CD8-positive, alpha-beta memory T cell (primary cell): ENCODE measurements at places on chromosomes 2 and 18. TPM values are rescaled to one million over a fixed set of nuclear protein-coding genes. Genes with fewer than 3 reads are reported as not detected.

DNA sequence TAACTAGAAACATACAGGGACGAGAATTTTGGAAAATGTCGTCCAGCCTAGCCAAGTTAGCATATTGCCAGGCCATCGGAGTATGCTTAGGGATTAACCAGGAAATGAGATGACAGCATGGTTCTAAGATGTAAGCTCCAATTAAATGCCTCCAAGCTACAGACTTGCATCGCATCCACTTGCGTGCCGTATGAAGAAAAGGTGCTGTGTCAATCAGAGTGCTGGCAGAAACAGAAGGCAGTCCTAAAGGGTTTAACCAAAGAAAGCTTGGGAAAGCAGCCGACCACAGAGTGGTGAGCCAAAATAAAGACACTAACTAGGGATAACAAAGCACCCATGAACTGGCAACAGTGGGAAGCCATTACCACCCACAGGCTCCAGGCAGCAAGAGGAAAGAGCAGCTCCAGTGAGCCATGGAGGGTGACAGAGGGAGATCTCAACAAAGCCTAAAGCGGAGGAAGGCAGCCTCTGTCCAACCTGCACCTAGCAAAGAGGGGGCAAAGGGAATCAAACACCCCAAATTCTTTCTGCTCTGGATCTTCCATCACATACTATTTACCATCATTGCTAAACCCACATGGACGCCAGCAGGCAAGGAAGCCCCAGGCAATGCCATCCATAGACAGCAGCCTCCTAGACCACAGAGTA is 27.6 kb upstream of the SOCS6 start:
- H3K36me3 ChIP-seq, result no peaks in the 10 kb centered on the region
- H3K27me3 ChIP-seq, result no peaks in the 10 kb centered on the region
- H3K27ac ChIP-seq, result no peak overlapping the region
- no peaks in the 10 kb centered on the region for H3K4me1 ChIP-seq
- no peak overlapping the region for H3K4me3 ChIP-seq

Gene CELF4
- total RNA-seq, result not detected

Gene KLHL41
- 0.27 TPM for total RNA-seq

DNA sequence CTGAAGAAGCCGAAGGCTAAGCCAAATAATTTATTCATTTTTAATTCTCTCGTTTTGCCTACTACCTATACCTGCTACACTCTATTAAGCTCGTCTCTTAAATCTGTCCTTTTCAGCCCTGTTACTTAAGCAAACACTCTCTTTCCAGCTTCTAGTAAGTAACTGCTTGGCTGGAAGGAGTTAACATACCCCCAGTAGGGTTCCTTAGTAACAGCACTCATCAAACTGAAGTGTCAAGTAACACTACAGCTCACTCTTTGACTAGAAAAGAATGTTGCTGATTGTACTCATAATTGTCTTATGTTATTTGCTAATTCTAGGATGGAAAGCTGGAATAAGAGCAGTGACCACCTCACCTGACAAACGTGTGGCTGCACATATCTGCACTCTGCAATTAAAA is 120.0 kb upstream of the SCN7A start:
- H3K27ac ChIP-seq, result no peak overlapping the region
- no peaks in the 10 kb centered on the region for H3K36me3 ChIP-seq
- no peaks in the 10 kb centered on the region for H3K27me3 ChIP-seq
- no peaks in the 10 kb centered on the region for H3K4me1 ChIP-seq
- no peak overlapping the region for H3K4me3 ChIP-seq
- no peak for DNase-seq

DNA sequence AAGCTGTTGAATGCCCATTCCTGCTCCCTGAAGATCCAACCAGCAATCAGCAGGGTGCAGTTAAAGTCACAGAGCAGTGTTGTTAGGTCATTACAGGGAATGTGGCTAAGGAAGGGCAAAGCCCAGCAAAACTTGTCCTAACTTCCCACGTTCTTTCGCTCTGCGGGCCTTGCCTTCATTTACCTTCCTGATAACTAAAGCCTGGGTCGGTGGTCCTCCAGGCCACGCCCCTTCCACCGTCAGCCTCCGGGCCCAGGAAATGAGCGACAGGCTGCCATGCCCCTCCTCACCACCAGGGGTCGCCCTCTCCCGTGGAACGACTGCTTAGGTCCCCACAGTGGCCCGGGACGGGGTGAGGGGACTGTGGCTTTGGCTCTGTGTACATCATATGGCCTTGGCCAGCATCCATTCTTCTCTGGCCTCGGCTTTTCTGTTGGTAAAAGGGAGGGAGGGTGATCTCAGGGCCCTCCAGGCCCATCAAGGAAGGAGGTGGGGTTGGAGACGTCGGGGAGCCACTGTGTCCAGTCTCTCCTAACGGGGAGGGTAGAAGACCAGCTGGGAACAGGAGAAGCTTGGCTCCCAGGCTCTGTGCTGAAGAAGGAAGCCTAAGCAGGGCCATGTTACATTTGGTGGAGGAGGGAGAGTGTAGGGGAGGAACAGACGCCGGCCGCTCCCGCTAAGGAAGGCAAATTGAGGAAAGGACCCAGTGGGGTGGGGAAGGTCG is 2.2 kb downstream of the SH2D6 start:
- H3K4me1 ChIP-seq, result peaks cover 27% of the 10 kb centered on the region
- peak; percentile 90 for DNase-seq
- H3K27ac ChIP-seq, result peak overlapping the region; percentile 45
- H3K36me3 ChIP-seq, result no peaks in the 10 kb centered on the region
- H3K4me3 ChIP-seq, result peak overlapping the region; percentile 29

Gene ZNF385B
- not detected for total RNA-seq

Gene CCDC148
- not detected for total RNA-seq

DNA sequence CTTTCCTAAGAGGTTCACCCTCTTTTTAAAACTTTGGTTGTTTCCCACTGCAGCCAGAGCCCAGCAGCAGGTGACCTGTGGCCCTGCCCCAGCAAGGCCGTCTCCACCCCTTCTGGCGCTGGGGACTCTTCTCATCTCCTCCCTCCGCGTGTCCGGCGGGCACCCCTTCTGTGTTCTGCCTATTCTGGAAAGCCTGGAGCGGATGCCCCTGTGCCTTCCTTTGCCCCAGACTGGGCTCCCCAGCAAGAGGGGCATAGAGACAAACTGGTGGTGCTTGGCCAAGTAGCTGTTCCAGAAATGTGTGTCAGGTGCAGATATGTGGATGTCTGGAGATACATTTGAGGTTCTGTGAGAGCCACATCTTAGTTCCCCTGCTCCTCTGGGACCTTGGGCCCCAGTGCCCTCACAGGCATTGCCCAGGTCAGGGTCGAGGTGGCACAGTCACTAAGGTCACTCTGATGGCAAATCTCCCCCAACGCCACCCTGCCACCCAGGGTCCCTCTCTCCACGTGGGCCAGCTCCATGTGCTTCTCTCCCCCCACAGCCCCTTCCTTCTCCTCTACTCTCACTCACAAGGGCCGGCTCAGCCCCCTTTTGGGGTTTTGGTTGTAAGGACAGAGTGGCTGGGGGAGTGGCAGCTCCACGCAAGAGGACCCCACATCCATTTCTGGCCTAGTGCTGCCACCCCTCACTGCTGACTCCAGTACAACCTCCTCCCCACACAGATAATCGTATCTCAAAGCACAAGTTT is 35.5 kb upstream of the TAF1B start:
- H3K27ac ChIP-seq, result no peak overlapping the region
- no peaks in the 10 kb centered on the region for H3K4me1 ChIP-seq
- no peaks in the 10 kb centered on the region for H3K36me3 ChIP-seq
- no peak for DNase-seq

DNA sequence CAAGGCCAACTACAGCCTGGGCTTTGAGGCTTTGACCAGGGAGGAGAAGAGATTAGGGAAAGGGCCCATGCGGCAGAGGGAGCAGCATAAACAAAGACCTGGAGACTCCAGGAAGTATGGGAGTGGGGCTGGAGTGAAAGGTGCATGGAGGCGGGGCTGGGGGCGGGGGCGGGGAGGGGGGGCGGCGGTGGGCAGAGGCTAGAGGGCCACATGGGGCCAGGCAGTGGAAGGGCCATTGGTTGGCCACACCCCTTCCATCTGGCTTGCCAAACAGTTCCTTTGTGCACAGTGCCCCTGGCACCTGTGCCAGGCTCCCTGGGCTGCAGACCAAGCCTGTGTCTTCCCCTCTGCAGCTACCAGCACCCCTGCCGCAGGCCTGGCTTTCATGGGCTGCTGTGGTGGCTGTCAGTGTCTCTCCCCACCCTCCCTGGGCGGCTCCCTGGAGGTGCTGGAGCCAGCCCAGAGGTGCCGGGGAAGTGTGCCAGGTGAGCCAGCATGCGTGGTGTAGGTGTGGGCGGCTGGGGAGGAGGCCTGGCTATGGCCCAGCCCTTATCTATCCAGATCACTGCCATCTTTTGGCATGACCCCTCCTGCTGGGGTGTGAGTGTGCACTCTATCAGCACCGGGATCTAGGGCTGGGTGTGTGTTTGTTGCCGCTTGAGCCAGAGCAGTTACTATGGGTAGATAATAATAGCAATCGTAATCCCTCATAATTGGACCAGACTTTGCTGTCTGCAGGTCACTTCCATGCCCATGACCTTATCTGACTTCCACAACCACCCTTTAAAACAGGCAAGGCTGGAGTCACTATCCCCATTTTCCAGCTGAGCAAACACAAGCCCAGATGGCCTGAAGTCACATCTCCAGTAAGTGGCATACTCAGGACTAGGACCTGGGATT is 30.5 kb downstream of the DNMT3A start:
- peaks cover 82% of the 10 kb centered on the region for H3K4me1 ChIP-seq
- DNase-seq, result no peak
- H3K27me3 ChIP-seq, result no peaks in the 10 kb centered on the region
- H3K27ac ChIP-seq, result no peak overlapping the region
- H3K36me3 ChIP-seq, result peaks cover 14% of the 10 kb centered on the region

Gene KCTD1
- total RNA-seq, result 4.2 TPM

GRCh38 chr2:118431165-118431517 is 342.9 kb downstream of the INSIG2 start:
- DNase-seq, result no peak
- H3K4me3 ChIP-seq, result no peak overlapping the region
- no peaks in the 10 kb centered on the region for H3K4me1 ChIP-seq
- H3K27ac ChIP-seq, result no peak overlapping the region

- H3K27me3 ChIP-seq, result no peaks in the 10 kb centered on the region
- H3K27ac ChIP-seq, result no peak overlapping the region
- no peak overlapping the region for H3K4me3 ChIP-seq
- H3K36me3 ChIP-seq, result no peaks in the 10 kb centered on the region
- DNase-seq, result no peak
Observed at GRCh38 chr2:21019678-21020021, 24.2 kb downstream of the APOB start.

DNA sequence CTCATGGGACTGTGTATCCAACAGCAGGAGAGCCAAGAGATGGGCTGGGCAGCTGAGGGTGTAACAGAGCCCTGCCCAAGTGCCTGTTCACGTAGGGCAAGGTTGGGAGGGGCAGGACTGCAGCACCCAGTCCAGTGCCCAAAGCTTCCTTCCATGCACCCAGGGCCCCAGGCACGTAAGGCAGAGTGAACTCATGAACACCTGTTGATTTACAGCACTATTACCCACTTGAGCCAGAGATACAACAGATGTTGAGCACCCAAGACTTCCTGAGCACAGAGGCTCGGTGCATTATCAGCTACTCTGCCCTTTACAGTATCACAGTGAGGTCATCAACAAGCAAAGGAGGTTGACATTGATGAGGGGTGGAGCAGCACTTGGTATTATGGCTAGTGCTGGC is 50.2 kb upstream of the FHL2 start:
- no peak for DNase-seq
- H3K4me3 ChIP-seq, result no peak overlapping the region
- H3K36me3 ChIP-seq, result no peaks in the 10 kb centered on the region
- no peak overlapping the region for H3K27ac ChIP-seq
- no peaks in the 10 kb centered on the region for H3K27me3 ChIP-seq

DNA sequence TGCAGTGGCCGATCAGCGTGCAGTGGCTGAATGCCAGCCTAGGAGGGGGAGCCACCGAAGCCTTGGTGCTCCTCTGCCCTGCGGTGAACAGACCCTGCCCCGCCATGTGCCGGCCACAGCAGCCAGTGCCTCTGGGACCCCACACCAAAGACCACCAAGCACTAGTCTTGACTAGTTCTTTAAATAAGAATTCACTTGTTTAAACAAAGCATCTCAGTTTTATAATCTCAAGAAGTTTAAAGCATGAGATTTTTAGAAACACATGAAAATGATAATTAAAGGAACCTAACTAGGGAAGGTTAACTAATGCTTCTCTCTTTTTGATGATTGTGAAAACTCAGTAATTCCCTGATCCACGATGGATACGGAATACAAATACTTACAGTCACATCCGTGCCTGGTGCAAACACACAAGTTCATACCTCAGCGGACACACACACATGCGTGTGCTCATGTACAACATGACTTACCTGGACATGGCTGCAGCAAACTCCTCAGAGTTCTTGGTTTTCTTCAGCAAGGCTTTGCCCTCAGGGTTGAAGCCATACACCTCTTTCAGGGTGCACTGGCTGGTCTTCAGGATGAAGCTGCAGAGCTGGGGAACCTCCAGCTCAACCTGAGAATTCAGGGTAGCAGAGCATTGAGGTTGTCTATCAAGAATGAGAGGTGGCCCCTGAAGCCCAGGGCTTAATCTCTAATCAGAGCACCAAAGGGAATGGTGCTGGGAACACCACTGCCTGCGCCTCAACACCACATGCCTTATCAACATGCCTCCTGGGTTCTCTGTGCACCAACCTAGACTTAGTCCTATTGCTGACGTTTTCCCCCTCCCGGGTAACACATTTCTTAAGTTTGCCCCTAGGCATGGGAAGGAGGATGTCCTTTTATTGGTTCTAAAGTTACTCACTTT is 3.1 kb downstream of the APOB start:
- H3K27me3 ChIP-seq, result no peaks in the 10 kb centered on the region
- H3K4me1 ChIP-seq, result no peaks in the 10 kb centered on the region
- H3K4me3 ChIP-seq, result no peak overlapping the region

DNA sequence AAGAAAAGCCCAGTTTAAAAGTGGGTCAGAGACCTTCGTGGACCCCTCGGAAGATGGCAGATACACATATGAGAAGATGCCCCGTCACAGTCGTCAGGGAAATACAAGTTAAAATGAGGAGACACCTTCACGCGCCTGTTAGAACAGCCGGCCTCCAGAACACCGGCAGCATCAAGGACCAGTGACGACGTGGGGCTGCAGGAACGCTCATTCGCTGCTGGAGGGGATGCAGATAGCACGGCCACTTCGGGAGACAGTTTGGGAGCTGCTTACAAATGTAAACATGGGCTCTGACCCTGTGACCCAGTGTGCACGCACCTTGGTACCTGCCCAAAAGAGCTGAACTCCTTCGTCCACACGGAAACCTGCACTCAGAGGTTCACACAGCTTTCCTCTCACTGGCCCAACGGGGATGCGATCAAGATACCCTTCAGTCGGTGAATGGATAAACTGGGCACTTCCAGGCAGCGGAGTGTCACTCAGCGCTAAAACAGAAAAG is 83.7 kb upstream of the CTDP1 start:
- DNase-seq, result no peak
- no peak overlapping the region for H3K4me3 ChIP-seq
- no peaks in the 10 kb centered on the region for H3K4me1 ChIP-seq
- H3K27me3 ChIP-seq, result no peaks in the 10 kb centered on the region
- H3K36me3 ChIP-seq, result no peaks in the 10 kb centered on the region
